Uterus (tissue), 4 donors: ENCODE measurements at places on chromosomes 5 and 9.

DNA sequence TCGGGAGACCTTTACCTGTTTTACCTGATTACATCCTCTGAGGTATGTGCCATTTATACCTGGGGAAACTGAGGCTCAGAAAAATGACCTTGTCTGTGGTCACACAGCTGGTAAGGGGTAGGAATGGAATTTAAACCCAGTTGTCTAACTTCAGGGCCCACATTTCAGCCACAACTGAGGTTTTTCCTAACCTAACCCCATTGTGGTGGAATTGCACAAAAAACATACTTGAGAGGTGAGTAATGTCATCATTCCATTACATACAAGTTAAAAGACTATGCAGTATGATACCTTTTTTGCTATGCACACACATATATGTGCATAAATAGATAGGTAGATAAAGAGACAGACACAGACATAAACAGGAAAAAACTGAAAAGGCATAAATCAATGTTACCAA, 14.1 kb downstream of the FGF1 start:
- DNase-seq, result no peak

- no peak for DNase-seq
These were observed 37.9 kb downstream of the PSD2 start for GRCh38 chr5:139833525-139833924.

- no peak for DNase-seq
These were observed 66.4 kb upstream of the ALDH1B1 start for GRCh38 chr9:38326122-38326521.

GRCh38 chr5:141313711-141314110, 6.9 kb downstream of the TAF7 start:
- no peak for DNase-seq

- DNase-seq, result no peak
These were observed 14.4 kb upstream of the DMRT3 start for GRCh38 chr9:962023-962422.

DNA sequence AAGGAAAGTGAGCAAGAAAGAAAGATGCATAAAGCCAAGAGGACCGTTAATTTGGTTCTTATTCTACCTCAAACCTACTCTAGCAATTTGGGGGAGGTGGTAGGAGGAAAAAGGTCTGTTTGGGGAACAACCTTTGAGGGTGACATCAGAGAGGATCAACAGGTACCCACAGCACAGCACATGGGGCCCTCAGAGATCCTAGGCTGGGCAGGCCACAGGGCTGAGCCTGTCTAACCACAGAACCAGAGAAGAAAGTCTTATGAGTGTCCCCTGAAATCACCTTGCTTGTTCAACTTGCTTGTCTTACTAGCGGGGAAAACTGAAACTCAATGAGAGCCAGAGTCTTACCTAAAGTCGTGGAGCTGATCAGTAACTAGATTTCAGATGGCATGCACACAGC, 385.2 kb downstream of the SPOCK1 start:
- no peak for DNase-seq

GRCh38 chr5:134053314-134053839, 48.6 kb upstream of the VDAC1 start:
- DNase-seq, result no peak

DNA sequence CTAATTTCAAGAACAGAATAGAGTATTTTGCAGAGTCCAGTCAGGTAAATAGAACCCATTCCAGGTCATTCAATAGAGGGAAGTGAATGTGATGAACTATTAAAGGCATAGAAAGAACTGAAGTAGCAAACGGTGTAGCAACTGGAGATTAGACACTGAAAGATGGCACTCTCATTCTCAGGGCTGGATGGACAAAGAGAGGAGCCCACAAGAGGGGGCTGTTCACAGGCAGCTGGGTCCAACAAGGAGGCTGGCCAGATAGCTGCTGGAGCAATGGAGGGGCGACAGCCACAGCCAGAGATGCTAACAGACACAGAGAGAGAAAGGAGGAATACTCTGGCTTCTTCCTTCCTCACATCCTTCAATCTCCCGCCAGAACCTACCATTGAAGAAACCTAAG, 93.1 kb upstream of the SMARCA2 start:
- DNase-seq, result no peak

DNA sequence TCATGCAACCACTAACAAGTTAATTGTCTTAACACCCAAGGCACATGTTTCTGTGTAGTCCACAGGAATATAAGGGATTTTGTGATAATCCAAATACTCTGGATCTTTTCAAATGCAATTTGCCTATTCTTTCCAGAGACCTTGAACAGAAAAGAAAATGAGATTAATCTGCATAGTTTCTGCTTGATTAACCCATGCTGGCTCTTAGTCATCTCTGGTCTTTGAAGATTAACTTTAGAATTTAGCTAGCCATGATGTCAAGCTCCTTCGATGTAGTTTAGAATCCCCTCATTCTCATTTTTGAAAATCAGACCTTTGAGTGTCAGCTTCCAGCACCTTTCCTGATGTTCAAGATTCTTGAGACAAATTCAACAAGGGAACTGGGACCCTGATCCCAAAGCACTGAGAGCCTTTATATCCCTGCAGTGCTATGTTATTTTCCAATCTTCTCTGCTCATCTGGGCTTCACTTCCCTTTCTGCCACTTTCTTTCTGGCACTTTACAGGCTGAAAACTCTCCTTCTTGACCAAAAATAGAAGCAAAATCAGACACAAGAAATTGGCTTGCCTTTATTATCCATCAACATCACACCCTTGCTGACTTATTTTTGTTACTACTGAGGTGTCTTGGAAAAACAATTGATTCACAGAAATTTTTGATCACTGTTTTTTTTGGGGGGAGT, 155.5 kb downstream of the PALM2AKAP2 start:
- no peak for DNase-seq

DNA sequence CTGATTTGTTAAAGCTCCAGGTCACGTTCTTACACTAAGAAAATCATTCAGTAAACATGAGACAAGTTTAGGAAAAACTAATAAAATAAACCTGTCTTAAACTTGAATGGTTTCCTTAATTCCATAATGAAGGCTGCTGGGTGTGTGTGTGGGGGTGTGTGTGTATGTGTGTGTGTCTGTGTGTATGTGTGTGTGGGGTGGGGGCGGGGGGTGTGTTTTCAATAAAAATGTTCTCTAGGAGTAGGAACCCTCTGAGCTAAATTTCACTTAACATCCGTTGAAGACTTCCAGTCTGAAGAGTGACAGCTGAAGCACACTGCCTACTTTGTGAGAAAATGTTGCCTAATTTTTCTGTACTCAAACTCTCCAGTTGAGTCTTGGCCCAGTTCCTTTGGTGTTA, 54.5 kb downstream of the HSPA4 start:
- DNase-seq, result no peak

- no peak for DNase-seq
These were observed 556.1 kb upstream of the ZNF608 start for GRCh38 chr5:125302577-125302976.

GRCh38 chr5:140258016-140258415, 44.9 kb downstream of the PFDN1 start:
- no peak for DNase-seq

DNA sequence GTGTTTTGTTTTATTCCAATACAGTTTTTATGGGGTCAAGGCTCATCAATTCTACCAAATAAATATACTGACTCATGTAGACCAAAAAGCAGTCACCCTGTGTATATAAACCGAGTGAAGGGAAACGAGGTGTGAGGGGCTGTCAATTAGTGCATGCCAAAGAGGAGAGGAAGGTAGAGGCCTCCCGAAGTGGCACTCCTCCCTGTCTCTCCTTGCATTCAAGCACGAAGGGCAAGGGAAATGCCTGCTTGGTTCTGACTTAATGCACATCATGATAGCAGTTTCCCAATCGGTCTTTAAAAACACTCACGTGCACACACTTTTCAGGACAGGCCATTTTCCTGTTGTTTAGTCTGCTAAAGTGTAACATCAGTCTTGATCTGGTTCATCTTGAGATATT, 125.6 kb upstream of the SLCO6A1 start:
- no peak for DNase-seq

- DNase-seq, result no peak
These were observed 389.1 kb upstream of the KIF2A start for GRCh38 chr5:61916621-61917620.

DNA sequence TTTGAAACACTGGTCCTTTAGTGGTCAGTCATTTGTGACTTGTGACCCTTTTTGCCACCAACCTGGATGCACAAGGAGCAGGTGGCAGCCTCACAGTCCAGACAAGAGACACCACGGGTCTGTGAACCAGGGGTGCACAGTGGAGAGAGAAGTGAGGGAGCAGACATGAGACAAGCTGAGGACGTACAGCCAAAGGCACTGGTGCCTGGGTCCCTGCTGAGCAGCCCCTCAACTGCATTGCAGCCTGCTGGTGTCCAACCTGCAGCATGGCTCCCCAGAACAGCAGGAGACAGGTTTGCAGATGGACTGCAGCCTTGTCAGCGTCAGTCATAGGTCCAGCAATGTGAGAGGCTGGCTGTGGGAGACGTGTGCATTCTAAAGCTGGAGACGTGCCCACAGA, 124.2 kb upstream of the FSTL4 start:
- no peak for DNase-seq

DNA sequence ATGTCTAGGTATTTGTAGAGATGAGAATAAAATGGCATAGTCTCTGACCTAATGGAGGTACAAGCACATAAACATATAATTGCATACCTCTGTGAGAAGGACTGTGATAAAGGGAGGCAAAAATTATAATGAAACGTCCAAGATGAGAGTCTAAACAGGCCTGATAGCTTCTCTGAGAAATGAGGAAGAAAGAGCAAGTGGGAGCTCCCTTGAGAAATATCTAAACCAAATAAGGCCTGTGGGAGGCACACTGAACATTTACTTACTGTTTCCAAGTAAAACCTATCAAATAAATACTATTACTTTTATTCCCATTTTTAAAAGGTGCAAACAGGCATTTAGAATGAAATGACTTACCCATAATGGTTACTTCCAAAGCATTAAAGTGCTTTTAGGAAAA, 125.6 kb upstream of the PAPPA start:
- DNase-seq, result no peak

DNA sequence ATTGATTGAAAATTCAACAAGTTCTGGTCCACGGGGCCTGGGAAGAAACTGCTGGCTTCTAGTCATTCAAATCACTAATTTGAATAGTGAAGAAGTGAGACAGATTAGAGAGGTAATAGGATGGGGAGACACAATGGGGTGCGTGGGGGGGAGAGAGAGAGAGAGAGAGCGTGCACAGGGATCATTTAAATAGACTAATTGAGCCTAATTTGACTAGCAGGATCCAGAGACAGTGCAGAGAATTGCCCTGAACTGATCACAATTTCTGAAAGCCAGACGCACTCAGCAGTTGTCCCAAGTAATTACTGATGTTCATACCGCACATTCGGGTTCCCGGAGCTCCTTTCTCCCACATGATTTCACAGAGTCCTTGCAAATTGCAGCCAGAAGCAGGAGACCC, 50.3 kb upstream of the C5orf58 start:
- DNase-seq, result no peak

- DNase-seq, result no peak
These were observed 84.9 kb upstream of the MYO10 start for GRCh38 chr5:17020678-17021601.

DNA sequence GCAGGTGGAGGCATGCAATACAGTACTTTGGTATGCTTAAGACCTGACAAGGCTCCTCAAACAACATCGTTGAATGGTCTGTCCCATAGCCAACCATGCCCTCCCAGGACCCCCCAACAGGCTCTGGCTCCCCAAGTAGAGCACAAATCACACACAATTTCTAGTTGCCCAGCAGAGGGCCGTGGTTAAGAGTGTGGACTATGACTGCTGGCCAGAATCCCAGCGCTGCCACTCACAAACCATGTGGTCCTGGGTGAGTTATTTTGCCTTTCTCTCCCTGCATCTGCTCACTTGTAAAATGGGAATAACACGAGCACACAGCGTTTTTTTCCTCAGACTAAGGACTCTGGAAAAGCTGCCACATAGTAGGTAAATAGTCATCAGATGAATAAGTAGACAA, 6.5 kb downstream of the CKMT2 start:
- no peak for DNase-seq

GRCh38 chr5:37847978-37848425, 8.2 kb upstream of the GDNF start:
- DNase-seq, result no peak

- DNase-seq, result no peak
These were observed 6.3 kb downstream of the SLC12A7 start for GRCh38 chr5:1105350-1106265.

GRCh38 chr9:98607152-98607551, 101.6 kb downstream of the GABBR2 start:
- DNase-seq, result no peak

- no peak for DNase-seq
These were observed 10.9 kb upstream of the CLIC3 start for GRCh38 chr9:137007108-137007815.

DNA sequence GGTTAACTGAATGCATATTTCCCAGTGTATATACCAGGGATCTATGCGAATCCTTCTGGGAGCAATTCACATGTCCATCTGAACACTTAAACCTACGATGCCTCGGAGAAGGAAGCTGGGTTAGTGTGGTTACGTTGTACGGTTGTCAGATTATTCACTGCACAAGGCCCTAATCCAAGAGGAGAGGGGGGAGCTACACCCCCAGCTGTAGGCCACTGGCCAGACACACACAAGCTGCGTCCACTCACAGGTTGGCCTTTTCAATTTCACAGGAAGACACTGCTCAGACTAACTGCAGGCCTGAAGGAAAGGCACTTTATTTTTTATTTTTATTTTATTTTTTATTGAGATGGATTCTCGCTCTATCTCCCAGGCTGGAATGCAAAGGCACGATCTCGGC, 184.5 kb upstream of the GNA14 start:
- DNase-seq, result peak; percentile 77

- DNase-seq, result no peak
These were observed at the start of gene UGT3A2 for GRCh38 chr5:36066540-36067210. TSS of gene UGT3A2 (minus strand) at chr5:36066882. CDS start at chr5:36066789, 93 bp downstream.

- peak; percentile 58 for DNase-seq
These were observed 410.2 kb upstream of the SLC30A5 start for GRCh38 chr5:68683632-68684036.

DNA sequence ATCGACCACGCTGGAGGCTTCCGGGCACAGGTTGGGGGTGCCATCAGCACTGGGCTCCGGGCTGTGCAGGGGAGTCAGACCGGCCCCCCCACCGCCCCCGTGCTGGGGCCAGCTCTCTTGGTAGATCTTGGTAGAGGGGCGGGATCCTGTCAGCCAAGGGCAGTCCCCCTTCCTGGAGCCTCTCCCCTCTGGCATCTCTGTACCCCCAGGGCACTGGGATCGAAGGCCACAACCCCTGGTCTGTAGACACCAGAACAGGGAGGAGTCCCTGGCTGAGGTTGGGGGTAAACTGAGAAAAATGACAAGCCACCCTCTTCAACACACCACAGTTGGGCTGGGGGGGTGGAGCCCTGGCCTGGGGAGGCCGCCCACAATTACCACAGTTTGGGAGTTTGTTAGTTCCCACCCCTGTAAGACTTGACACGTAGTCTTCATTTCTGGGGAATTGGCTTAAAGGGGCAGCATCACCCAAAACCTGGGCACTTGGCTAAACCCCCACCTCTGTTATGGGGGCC, 882 bp downstream of the CERCAM start:
- DNase-seq, result peak; percentile 18

- DNase-seq, result no peak
These were observed 63.7 kb upstream of the IER5L start for GRCh38 chr9:129241725-129242124.

- DNase-seq, result no peak
These were observed 568.9 kb downstream of the CCDC171 start for GRCh38 chr9:16121601-16122286.

- no peak for DNase-seq
These were observed 616.4 kb upstream of the NUDT12 start for GRCh38 chr5:104178829-104179456.
